ENCODE measurements at places on chromosomes 16 and 17. TPM values are rescaled to one million over a fixed set of nuclear protein-coding genes. Genes with fewer than 3 reads are reported as not detected.

Gene LPO
- not detected for total RNA-seq

Gene PLEKHG4
- 4.0 TPM for total RNA-seq

Gene TMIGD1
- total RNA-seq = not detected

Gene NUPR1
- total RNA-seq = 0.03 TPM

DNA sequence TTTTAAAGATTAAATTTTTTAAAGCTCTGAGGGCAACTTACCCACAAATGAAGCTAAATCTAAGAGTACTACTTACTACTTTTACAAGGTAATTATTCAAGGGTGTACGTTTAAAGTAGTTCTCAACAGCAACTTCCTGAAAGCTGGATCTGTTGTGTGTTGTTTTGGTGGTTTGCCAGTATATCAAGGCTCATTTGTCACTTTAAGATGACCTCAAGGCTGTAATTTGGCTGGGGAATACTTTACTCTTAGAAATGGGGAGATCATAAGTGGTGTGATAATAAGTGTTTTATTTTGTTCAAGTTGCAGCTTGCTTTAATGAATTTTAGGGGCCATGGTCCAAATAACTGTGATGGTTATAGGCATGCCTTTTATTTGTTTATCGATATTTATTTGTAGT is 30.4 kb downstream of the AP2B1 start:
- DNase-seq = no peak

DNA sequence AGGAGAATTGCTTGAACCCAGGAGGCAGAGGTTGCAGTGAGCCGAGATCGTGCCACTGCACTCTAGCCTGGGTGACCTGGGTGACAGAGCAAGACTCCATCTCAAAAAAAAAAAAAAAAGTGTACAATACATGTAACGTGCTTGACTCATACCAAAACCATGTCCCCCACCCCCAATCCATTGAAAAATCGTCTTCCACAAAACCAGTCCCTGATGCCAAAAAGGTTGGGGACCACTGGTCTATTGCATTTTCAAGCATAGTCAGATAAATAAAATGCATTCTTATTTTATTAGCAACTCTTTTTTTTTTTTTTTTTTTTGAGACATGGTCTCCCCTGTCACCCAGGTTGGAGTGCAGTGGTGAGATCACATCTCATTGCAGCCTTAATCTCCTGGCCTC is 52.1 kb downstream of the COPRS start:
- DNase-seq = no peak

All from neural progenitor cell (in vitro differentiated cells).